Foreskin keratinocyte (primary cell): ENCODE measurements at places on chromosomes 5 and 9. TPM values are rescaled to one million over a fixed set of nuclear protein-coding genes. Genes with fewer than 3 reads are reported as not detected.

DNA sequence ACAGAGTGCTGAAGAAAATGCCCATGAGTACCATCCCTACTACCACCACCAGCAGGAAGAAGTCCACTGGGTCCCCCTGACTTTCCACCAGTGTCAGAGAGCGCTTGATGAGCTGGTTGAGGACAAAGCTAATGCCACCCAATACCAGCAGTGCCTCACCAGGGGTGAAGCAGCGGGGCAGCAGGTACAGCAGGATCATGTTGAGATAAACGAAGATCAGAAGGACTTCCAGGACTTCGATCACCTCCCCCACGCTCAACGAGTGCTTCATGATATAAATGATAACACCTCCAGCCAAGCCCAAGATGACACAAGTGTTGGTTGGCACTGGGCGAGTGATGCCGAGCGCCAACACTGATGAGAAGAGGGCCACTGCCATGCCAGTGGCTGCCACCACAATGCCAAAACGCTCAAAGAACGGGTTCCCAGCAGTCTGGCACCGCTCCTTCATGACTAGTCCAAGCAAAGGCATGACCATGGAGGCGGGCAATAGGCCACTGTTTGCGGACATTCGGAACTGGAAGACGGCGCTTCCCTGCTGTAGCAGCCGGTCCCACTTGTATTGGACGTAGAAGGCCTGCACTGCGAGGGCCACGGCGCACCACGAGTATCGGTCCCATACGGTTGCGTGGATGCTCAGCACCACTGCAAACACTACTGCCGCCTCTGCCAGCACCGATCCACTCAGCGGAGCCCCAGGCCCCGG is 679 bp downstream of the DOLK start:
- no peak for DNase-seq

LMX1B gene
- 1.1 and 1.2 TPM in 2 replicates for total RNA-seq

C5 gene
- 1.3 and 1.7 TPM in 2 replicates for total RNA-seq

- DNase-seq, result no peak
Measured at GRCh38 chr5:134533115-134533815, 7.8 kb downstream of the JADE2 start.

DNA sequence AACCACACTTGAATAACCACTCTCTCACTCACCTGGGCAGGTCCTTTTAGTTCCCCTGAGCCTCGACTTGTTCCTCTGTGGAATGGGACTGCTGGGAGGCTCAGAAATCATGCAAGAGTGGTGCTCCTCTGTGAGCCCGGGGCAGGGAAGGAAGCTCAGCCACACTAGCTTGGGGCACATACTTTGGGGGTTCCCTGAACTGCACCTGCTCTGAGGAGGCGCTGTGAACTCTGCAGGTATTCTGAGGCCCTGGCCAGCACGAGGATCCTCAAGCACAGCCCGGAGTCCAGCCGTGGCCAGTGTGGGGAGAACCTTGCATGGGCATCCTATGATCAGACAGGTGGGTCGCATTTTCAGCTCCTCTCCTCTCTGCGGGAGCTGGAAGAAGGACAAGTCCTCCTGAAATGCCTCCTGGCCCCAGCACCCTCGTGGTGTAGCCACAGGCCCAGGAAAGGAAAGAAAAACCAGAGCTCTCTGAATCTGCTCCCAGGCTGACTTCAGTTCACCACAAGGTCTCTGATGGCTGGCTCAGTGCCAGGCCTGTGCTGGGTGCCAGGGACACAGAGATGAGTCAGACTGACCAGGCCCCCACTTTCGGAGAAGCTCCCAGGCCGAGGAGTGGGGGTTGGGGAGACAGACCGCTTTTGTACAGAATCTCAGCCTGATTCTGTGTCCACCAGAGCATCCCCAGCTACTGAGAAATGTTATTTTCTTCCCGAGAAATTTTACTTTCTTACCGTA is 11.9 kb downstream of the GLIPR2 start:
- peak; percentile 50 for DNase-seq

GRCh38 chr9:64773491-64773931 is 511.5 kb downstream of the FOXD4L5 start:
- no peak for DNase-seq

CD72 gene
- 0.20 and 0.28 TPM in 2 replicates for total RNA-seq

GRCh38 chr5:175825893-175826292 is 45.5 kb upstream of the CPLX2 start:
- no peak for DNase-seq

GRCh38 chr5:34490506-34491250 is 165.4 kb upstream of the RAI14 start:
- no peak for DNase-seq

COL5A1 gene
- 4.8 and 14.7 TPM in 2 replicates for total RNA-seq

DNA sequence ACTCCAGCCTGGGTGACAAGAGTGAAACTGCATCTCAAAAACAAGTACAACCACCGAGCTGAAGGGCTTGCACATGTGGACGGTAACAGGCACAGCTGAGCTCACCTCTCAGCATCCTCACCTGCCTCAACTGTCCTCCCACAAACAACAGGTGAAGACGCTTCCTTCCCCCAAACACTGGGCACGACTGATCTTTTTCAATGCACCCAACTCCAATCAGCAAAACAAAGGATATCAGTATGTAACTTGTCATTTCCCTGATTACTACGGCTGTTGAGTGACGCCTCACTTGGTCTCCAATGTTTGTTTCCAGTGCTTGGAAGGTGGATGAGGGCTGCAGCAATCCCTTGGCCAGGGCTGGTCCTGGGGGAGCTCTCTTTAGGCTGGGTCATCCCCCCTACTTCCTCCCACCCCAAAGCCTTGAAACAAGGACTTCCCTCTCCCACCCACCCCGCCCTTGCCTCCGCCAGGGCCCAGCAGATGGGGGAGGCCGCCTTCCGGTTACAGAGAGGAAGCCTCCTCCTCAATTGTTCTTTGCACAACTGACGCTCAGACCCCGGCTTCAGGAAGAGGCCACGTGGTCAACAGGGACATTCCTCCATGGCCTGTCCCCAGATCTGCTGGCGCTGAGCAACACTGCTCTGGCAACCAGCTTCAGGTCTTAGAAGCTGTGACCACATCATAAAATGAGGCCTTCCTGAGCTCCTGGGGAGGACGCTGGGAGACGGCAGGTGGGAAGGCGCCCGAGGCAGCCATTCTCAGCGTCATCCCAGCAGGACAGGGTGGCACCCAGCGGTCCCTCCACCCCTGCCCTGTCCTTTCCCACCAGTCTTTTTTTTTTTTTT is 5.9 kb downstream of the FAM78A start:
- DNase-seq, result no peak

GRCh38 chr9:117720555-117720954 is 16.4 kb downstream of the TLR4 start:
- no peak for DNase-seq

DNA sequence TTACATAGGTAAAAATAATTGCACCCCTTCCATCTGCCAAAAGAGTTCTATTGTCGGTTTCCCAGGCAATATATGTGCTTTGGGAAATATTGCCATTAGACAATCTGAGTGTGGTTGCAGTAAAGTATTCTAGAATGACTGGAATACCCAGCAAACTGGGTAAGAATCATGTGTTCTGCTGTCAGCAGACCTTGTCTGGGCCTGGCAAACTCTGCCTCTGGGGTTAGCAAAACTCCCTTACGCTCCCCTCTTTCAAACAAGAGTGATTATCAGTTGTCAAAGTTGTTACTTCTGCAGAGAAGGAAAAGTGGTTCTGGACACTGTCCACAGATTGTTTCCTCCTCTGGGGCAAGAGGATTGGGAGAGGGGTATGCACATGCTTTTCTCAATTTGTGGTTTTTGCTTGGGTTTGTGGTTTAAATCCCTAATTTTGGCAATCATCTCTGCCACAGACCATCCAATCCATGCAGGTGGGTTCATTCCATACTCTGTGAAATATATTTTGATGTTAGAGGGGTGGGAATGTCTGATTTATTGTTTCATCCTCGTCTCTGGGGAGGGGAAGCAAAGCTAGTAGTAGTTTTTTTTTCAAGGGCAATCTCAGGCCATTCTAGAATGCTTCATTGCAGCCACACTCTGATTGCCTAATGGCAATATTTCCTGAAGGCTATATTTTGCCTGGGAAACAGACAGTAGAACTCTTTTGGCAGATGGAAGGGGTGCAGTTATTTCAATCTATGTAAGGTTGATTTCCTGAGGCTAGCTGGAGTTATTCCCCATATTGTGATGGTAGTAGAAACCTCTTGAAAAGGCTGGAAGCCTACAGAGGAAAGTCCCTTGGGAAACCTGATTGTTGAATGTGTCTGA is 24.0 kb upstream of the TNFSF15 start:
- DNase-seq, result no peak

GRCh38 chr9:86353655-86354010 is 577 bp downstream of the TUT7 start:
- no peak for DNase-seq

DNA sequence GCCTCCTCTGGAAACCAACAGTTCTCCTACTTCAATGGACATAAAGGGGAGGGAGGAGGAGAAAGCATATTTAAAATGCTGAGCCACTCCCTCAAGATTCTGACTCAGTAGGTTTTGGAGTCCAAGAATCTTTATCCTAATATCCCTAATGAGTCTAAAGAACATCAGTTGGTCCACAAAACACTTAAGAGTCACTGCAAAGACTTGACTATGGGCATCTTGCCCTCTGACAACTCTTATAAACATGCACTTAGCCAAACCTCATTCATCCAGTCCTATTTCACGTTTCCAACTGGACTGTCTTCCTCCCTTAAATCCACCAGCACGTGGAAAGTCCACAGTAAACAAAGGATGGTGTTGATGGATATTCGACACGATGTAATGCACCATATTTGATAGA is 172.5 kb downstream of the FAM114A2 start:
- DNase-seq, result no peak

GRCh38 chr9:93031629-93032430 is 26.7 kb upstream of the SUSD3 start:
- DNase-seq, result no peak
